Esophagus muscularis mucosa (tissue), 4 donors: ENCODE measurements at places on chromosomes 7 and 10. TPM values are rescaled to one million over a fixed set of nuclear protein-coding genes. Genes with fewer than 3 reads are reported as not detected.

RET gene
- 2.2 TPM for total RNA-seq

GIMAP7 gene
- total RNA-seq = 19.5 TPM

FIS1 gene
- total RNA-seq = 216 TPM

MEIG1 gene
- total RNA-seq = not detected

PYROXD2 gene
- total RNA-seq = 10.2 TPM

OR2A1 gene
- 0.26 TPM for total RNA-seq

TRIL gene
- 1.3 TPM for total RNA-seq

DRGX gene
- not detected for total RNA-seq

TAS2R60 gene
- 0.34 TPM for total RNA-seq

FEZF1 gene
- total RNA-seq = not detected

GPR85 gene
- total RNA-seq = 1.7 TPM

MBL2 gene
- total RNA-seq = not detected

HERC4 gene
- 31.8 TPM for total RNA-seq

FGF8 gene
- not detected for total RNA-seq

CALHM1 gene
- total RNA-seq = not detected

TMEM178B gene
- 0.58 TPM for total RNA-seq

VENTX gene
- total RNA-seq = 0.46 TPM

ASB15 gene
- not detected for total RNA-seq

FAM24A gene
- not detected for total RNA-seq

SSC4D gene
- 0.46 TPM for total RNA-seq

IFIT3 gene
- 9.8 TPM for total RNA-seq

GBF1 gene
- total RNA-seq = 45.0 TPM

GPER1 gene
- total RNA-seq = 4.6 TPM

SLC35G1 gene
- 5.0 TPM for total RNA-seq

ANXA8L1 gene
- total RNA-seq = not detected

STEAP1B gene
- 1.6 TPM for total RNA-seq

AKR1C8 gene
- total RNA-seq = not detected

IFIT1 gene
- 15.4 TPM for total RNA-seq

SH2D4B gene
- total RNA-seq = 0.42 TPM

SLC39A12 gene
- not detected for total RNA-seq

TAS2R41 gene
- 0.66 TPM for total RNA-seq

TMEM270 gene
- total RNA-seq = not detected

ANXA11 gene
- 187 TPM for total RNA-seq

ASB4 gene
- total RNA-seq = 0.32 TPM

FBXL13 gene
- total RNA-seq = 0.83 TPM

CPA1 gene
- total RNA-seq = not detected

UPP1 gene
- 26.8 TPM for total RNA-seq

TMEM72 gene
- total RNA-seq = not detected

GRID2IP gene
- total RNA-seq = not detected

NPC1L1 gene
- total RNA-seq = not detected

SPDYE3 gene
- not detected for total RNA-seq
